GM23248 (cell line): ENCODE measurements at places on chromosomes 3 and 15. TPM values are rescaled to one million over a fixed set of nuclear protein-coding genes. Genes with fewer than 3 reads are reported as not detected.

DNA sequence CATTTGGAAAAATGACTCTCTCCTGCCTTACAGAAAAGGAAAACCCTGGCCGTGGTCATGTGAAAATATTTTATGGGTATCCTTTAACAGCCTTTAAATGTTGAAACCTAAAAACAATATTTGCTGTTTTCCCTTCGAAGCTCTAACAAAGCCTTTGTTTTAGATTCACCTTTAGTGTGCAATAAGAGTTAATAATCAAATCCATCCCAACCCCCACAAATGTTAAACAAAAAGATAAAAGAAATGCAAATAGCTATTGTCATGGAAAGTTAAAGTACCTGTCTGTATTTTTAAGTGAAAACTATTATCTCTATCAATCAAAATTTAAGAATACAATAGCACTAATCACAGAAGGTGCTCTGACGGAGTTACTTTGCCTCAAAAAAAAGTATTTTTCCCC, 279.3 kb downstream of the FOXP1 start:
- no peak for DNase-seq

GRCh38 chr15:55784286-55784685, 41.3 kb upstream of the PRTG start:
- DNase-seq: no peak

- peak; percentile 74 for DNase-seq
These were observed 5.3 kb downstream of the DVL3 start for GRCh38 chr3:184160456-184160855.

GRCh38 chr3:9349321-9350117, 13.3 kb upstream of the THUMPD3 start:
- peak; percentile 89 for DNase-seq

- DNase-seq: peak; percentile 79
These were observed 1071.9 kb downstream of the IGSF11 start for GRCh38 chr3:117962750-117963149.

GRCh38 chr3:28151207-28151550, 90.2 kb upstream of the CMC1 start:
- no peak for DNase-seq

DNA sequence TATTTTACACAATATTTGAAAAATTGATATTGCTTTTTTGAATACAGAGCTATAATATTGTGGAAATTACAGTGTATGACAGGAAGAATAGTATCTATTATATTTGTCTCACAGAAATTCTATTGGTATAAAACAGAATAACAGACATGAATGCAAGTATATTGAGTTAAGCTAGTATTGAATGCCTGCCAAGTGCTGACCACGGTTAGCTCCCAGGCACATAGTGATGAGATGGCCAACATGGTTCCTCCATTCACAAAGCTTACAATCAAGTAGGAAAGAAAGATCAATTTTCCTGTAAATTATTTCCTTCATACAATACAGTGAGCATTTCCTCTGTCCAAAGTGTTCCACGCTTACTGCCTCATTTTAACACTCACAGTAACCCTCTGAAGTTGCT, 67.6 kb downstream of the TP63 start:
- no peak for DNase-seq

DNA sequence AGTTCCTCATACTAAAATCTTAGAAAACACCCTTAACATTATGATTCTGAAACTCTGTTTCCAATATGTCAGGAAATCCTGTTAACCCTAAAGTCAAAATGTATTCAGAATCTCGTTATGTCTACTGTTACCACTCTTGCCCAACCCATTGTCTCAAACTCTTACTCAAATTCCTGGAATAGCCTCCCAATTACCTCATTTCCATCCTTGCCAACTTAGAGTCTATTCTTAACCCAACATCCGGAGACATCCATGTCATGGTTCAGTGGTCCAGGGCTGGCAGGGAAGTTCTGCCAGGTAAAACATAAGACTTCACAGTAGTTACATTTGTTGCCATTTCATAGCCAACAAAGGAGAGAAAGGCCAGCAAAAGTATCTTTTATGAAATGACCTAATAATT, 593.9 kb downstream of the PYDC2 start:
- no peak for DNase-seq

CCDC191 gene
- 1.1 and 1.5 TPM in 2 replicates for polyA plus RNA-seq

- DNase-seq: no peak
These were observed 2.1 kb downstream of the PODXL2 start for GRCh38 chr3:127630811-127631714.

EPB42 gene
- not detected in 2 replicates for polyA plus RNA-seq

DNA sequence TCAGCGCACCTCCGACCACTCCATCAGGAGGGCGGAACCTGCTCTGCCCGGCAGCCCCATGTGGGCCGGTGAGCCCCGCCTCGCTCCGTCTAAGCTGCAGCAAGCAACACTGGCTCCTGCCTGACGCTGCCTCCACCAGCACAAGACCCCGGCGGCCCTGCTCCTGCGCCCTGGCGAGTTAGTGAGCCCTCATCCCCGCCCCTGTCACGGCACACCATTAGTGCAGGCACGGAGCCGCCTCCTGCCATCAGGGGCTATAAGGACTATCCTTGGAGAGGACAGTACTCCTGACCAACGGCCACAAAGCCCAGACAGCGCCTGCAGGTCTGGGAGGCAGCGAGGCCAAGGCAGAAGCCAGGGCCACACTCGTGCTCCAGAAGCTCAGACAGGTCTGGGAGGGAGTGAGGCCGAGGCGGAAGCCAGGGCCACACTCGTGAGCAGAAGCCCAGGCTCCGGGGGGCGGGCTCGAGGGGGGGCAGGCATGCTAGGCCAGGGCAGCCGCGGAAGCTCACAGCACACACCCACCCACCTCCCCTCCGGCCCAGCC, 39.4 kb downstream of the TNK2 start:
- DNase-seq: no peak

DNA sequence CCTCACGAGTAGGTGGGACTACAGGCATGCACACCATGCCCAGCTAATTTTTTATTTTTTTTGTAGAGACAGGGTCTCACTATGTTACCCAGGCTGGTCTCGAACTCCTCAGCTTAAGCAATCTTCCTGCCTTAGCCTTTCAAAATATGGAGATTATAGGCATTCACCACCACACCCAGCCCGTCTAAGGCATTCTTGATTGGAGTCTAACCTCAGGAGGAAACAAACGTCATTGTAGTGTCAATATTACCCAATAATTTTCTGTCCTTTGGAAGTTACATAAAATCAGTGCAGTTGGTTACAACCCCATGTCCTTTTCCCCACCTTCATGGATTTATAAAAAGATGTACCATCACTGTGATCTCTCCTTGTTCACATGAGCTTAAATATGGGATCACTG, 41.8 kb downstream of the TIMP4 start:
- no peak for DNase-seq

- DNase-seq: peak; percentile 10
These were observed 8.4 kb downstream of the PARP14 start for GRCh38 chr3:122688996-122689395.

CFAP100 gene
- not detected in 2 replicates for polyA plus RNA-seq

GRCh38 chr3:56862352-56863062, 60.8 kb upstream of the ARHGEF3 start:
- peak; percentile 84 for DNase-seq

DNA sequence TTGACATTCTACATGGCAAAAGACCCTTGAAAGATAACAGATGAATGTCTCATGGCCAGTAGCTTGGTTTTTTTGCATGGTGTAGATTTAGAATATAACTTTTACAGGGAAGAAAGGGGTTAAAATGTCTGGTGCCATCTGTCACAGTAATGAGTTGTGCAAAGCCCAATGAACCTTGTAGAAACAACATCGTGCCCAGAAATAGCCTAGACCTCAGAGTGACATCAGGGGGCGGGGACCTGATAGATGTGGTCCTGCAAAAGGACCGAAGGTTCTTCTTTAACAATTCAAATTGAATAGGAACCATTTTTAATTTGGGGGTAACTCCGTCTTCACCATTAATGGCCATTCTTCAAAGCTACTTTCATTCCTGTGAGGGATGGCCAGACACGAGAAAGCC, 254.1 kb upstream of the CTDSPL start:
- no peak for DNase-seq

GRCh38 chr15:28950916-28951315, 65.1 kb downstream of the APBA2 start:
- no peak for DNase-seq

GRCh38 chr3:4849739-4850138, 129.5 kb upstream of the BHLHE40 start:
- DNase-seq: no peak

DNA sequence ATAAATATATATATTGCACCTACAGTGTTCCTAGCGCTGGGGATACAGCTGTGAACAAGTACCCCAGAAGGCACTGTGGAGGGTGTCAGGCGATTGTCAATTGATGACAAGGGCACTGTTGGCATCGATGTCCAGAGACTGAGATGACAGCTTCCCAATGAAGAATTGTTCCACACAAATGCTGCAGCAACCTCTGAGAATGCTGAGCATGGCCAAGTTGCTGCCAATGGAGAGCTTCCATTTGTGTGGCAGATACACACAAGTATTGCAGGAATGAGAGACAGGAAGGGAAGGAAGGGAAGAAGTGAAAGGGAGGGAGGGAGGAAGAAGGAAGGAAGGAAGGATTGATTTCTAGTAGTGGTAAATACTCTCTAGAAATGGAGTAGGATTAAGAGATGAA, 21.9 kb downstream of the LRTM1 start:
- no peak for DNase-seq

GAP43 gene
- polyA plus RNA-seq: 1.1 and 1.8 TPM in 2 replicates

DNA sequence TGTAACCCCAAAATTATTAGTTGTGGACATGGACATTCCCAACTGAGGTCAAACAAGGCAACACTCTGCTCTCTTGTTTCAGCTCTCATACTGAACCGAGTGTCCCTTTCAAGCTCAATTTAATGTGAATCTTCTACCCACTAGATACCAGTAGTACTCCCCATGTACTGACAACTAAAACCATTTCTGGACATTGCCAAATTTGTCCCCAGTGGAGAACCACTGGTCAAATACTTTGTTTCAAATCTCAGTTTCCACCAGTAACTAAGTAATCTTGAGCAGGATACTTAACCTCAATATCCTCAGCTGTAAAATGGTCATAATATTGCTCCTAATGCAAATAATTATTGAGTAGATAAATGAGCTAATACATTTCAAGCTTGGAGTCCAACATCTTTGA, 566.0 kb downstream of the ZIC1 start:
- DNase-seq: no peak

DNA sequence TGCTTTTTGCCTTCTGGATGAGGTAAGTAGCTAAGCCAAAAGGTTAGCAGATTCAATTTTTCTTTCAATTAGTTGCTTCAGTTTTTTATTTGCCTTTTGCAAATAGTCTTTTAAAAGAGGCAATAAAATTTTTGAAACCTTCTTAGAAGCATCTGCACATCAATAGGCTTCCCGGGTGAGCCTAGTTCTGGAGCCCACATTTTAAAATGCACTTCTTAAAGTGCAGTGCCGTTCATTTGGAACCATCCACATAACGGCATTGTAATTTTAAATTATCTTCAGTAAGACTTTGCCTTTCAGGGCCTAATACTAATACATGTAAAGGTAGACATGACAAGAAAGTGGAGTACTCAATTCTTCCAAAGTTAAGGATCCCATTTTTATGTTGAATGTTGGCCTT, 269.2 kb downstream of the THSD4 start:
- no peak for DNase-seq

DNA sequence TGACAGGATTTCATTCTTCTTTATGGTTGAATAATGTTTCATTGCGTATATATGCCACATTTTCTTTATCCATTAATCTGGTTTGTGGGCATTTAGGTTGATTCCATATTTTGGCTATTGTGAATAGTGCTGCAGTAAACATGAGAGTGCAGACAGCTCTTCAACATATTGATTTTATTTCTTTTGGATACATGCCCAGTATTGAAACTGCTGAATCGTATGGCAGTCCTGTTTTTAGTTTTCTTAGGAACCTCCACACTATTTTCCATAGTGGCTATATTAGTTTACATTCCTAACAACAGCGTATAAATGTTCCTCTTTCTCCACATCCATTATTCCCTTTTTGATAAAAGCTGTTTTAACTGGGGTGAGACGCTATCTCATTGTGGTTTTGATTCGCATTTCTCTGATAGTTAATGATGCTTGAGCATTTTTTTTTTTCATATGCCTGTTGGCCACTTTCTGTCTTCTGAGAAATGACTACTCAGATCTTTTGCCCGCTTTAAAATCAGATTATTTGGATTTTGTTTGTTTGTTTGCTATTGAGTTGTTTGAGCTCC, 21.7 kb downstream of the AQP9 start:
- no peak for DNase-seq

DNA sequence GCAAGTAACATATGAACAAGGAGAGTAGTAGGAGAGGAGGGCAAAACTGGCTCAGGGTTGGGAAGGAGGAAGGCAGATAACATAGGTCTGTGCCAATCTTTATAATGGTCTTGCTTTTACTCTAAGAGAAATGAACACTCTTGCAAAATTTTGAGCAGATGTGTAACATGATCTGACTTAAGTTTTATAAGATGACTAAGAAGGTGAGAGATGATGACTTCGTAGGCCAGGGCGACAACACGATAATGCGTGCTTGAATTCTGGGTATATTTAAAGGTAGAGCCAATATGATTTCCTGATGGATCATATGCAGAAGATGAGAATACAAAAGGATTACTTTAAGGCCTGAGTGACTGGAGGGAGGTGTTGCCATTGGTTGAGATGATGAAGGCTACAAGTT, 265.4 kb upstream of the KCNMB2 start:
- peak; percentile 58 for DNase-seq

- no peak for DNase-seq
These were observed 184.9 kb downstream of the ZBTB20 start for GRCh38 chr3:114962189-114962588.

DNA sequence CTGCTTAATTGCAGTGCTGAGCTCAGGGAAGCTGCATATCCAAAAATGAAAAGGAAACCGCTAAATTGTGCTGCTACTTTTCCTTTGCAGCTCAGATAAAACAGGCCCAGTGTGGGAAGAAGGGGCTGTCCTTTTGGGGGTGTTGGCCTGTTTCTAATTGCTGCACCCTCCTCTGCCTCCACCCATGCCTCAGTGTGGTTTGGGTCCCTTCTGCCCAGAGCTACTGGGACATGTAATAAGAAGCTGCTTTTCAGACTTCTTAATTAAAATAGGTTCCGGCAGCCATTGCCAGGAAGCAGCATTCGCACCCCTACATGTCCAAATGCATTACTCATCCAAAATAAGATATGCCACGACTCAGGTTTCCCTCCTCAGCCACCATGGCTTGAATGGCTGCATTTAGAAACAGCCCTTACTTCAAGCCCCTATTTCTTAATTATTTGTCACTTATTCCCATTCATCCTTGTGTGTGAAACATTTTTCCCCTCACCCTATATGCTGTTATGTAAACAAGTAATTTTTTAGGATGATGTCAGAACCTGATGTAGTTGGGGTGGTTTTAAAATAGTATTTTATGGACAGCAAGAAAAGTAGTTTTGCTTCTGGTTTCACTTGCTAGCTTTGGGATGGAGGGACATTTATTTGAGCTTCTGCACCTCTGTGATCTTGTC, 235.9 kb upstream of the CTDSPL start:
- DNase-seq: peak; percentile 3

MED12L gene
- 0.13 and 0.51 TPM in 2 replicates for polyA plus RNA-seq

DNA sequence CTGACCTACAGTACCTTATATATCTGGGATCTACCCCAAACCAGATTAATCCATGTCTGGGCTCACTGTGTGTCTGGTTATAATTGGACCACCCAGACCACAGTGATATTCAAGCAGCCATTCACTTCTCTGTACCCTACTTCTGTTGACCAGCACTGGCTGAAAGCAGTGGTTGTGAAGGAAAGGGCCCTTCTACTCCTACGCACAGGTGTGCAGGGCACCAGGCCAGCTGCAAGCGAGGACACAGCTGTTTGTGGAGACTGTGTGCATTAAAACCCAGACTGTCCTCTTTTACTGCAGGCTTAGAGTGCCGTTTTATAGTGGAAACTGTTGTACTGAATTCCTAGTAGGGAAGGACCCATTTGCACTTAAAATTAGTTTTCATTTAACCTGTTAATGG, 29.5 kb downstream of the CTDSPL start:
- DNase-seq: no peak

GRCh38 chr15:43325039-43325684, 5.2 kb downstream of the LCMT2 start:
- no peak for DNase-seq
